HFFc6 (cell line): ENCODE measurements at places on chromosomes 5 and 9. TPM values are rescaled to one million over a fixed set of nuclear protein-coding genes. Genes with fewer than 3 reads are reported as not detected.
A peak's percentile ranks its signal among the peaks of the same experiment; 100 is the strongest.

- no peak for DNase-seq
Observed at GRCh38 chr9:130743656-130744055, 50.1 kb downstream of the EXOSC2 start.

DNA sequence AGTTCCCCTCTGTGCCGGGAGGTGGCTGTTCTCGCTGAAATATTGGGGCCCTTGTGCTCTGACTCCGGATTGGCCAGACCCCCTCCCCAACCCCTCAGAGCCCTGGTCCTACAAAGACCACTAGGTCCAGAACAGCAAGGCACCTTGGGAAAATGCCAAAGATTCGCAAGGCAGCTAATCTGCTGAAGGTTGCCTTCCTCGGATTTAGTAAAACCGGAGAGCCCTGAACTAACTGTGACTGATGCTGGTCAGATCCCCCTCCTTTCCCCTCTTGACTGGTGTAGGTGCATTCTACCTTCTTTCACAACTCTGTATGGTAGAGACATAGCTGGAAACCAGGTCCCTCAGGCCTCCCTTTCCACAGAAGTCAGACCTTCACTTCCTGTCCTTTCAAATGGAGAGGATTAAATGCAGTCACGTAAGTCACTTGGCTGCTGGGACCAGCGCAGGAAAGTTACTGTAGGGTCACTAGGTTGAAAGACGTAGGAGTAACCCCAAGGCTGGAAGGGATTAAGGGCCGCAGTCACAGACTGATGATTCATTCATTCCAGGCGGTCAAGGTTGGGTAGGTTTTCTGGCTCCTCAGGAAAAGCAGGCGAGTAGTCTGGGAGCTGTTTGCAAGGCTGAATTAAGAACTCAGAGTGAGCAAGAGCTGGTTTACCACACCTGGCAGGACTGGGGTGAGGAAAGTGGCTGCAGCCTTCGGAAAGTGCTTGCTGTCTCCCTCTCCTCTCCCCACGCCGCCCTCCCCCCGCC is 5.3 kb downstream of the BARX1 start:
- DNase-seq, result no peak

- no peak for DNase-seq
Observed at GRCh38 chr5:174987443-174988012, 263.1 kb downstream of the MSX2 start.

DNA sequence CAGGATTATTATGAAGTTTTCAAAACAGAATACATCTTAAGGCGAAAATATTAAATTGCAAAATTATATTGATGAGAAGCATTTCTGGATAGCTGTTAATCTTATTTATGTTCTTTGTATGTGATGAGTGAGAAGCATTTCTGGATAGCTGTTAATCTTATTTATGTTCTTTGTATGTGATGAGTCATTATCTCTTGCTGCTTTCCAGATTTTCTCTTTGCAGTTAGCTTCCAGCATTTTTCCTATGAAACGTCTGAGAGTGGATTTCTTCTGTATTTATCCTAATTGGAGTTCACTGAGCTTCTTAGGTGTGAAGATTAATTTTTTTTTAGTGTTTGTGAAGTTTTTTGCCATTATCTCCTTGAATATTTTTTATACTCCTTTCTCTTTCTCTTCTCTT is 8.2 kb downstream of the TMEM232 start:
- DNase-seq, result no peak

DNA sequence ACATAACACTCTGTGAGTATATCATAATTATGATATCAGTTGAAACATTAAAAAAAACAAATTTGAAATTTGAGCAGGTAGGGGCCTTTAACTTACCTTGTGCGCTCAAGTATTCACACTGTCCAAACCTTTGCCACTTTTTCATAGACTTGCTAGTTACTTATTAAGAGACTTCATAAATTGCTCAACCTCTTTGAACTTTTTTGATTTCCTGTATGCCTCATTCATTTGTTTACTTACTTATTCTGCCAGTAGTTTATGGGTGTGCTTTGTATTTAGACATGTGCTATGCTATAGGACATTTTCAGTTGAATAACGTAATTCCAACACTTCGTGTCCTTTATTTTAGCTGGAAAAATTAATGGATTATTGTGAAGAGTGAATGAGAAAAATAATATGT is 204.8 kb downstream of the HCN1 start:
- no peak for DNase-seq

- DNase-seq, result no peak
Observed at GRCh38 chr9:10875752-10876151, 262.9 kb upstream of the PTPRD start.

- no peak for DNase-seq
Observed at GRCh38 chr9:13127131-13127530, 152.4 kb downstream of the MPDZ start.

GRCh38 chr5:32814620-32815019 is 103.5 kb downstream of the NPR3 start:
- peak; percentile 89 for DNase-seq

ERAP2 gene
- total RNA-seq, result 0.44 to 2.6 TPM (median 1.3 TPM) in 3 replicates

ANKH gene
- total RNA-seq, result 30.9 to 35.7 TPM (median 35.2 TPM) in 3 replicates
